ENCODE measurements at places on chromosomes 4 and X.

DNA sequence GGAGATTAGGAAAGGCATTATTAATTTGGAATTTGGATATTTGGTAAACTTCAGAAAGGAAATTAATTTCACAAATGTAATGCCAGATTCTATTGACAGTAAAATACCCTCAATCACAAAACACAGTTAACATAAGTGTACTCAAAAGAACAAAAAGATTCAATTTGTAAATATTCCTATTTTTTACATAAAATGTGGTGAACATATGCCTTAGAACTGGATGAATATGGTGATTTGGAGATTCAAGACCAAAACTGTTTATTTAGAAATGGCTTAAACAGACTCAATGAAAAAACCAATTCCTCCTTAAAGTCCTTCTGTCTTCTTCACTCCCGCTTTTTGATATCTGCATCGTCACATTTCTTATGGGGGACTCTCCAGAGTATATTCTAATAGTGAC, 417.6 kb upstream of the TENM3 start:
- DNase-seq, result no peak

DNA sequence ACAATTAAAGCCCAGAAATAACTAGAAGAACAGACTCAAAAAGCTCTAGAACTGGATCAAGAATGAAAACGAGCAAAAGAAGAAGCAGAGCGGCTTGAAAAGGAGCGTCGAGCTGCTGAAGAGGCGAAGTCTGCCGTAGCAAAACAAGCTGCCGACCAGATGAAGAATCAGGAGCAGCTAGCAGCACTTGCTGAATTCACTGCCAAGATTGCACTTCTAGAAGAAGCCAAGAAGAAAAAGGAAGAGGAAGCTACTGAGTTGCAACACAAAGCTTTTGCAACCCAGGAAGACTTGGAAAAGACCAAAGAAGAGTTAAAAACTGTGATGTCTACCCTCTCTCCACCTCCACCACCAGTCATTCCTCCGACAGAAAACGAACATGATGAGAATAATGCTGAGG, 56.1 kb upstream of the PPP4R3C start:
- DNase-seq, result no peak

DNA sequence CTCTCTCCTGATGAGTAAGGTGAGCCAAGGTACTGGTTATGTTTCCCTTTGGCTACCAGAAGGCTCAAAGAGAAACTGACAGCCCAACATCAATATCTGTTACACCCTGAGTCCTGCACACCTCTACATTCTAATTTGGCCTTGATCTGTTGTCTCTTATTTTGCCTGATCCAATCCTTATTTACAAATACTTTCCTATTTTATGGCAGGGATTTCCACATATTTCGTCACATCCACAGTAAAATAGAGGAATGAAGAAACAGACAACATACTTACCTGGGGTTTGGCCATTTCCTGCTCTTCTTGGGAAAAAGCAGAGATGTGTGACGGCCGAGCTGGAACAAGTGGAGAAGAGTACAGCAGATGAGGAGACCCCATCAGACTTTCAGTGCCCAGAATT, 1.5 kb downstream of the ZNF182 start:
- DNase-seq, result no peak

DNA sequence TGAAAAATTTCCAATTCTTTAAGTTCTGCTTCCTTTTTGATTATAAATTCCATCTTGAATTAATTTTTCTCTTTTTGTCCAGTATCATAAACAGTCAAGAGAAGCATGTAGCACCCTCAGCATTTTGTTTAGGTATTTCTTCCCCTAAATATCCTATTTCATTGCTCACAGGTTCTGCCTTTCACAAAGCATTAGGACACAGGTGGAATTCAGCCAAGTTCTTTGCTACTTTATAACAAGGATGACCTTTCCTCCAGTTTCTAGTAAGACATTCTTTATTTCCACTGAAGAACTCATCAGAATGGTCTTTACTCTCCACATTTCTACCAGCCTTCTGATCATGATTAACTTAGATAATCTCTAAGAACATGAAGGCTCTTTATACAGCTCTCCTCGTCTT, 7.4 kb downstream of the SLC9B1 start:
- no peak for DNase-seq

DNA sequence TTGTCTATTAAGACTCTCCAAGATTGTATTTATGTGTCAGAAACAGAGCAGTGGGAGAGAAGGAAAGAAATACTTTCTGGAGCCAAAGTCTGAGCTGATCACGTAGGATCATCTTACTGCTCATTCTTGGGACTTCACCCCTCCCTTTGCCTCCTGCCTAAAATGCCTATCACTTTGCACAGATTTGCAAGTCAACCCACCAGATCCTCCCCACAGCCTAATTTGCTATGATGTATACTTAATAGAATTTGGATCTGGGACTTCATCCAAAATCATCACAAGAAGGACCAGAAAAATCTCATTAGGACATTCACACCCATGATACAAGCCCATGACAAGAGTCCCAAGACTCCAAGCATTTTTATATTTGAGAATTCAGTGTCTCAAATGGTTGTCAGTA, 290.2 kb downstream of the FBXW7 start:
- no peak for DNase-seq

GRCh38 chrX:150690126-150690525, 3.1 kb upstream of the MTMR1 start:
- no peak for DNase-seq

GRCh38 chr4:59630235-59630634, 1569.9 kb upstream of the ADGRL3 start:
- no peak for DNase-seq

GRCh38 chrX:2445662-2446623, 54.8 kb downstream of the DHRSX start:
- no peak for DNase-seq

- DNase-seq, result no peak
These were observed 282.4 kb downstream of the ANK2 start for GRCh38 chr4:113331811-113332210.

GRCh38 chr4:108240366-108240765, 71.6 kb upstream of the LEF1 start:
- no peak for DNase-seq

DNA sequence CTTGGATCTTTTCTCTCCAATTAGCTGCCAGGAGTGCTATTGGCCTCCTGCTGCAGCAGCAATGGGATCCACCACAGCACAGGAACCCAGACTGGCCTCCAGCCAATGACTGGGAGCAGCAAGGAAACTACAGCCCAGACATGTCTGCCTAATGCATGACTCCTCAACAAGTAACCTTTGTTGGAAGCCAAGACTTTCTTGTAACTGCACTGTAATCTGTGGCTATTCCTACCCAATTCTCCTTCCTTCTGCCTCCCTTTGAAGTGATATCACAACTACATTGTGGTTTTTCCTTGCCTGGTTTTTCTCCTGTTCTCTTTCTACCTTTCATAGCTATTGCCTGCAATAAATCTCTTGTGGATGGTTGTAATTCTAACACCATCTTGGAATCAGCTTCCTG, 39.8 kb downstream of the SNCA start:
- no peak for DNase-seq

- no peak for DNase-seq
These were observed 2.9 kb downstream of the ATP6AP1 start for GRCh38 chrX:154431341-154431740.

- no peak for DNase-seq
These were observed 2.9 kb upstream of the CYBB start for GRCh38 chrX:37776987-37777325.

GRCh38 chr4:60759518-60760245, 440.4 kb upstream of the ADGRL3 start:
- no peak for DNase-seq

DNA sequence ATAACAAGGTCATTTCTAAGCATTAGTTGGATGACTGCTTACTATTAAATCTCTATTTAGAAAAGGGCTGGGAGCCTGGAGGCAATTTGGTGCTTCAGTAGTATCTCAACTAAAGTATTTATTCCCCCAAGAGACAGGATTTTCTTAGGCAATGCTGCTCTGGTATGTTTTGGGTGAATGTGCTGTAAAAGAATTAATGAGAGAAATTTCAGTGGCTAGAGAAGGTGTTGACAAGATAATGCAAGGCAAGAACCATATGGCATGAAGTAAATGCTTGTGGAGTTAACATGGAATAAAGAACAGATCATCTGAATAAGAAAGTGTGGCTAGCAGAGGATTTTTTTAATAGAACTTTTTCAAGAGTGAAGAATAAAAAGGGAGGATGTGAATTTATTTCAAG, 3.9 kb downstream of the CYP2U1 start:
- DNase-seq, result no peak

DNA sequence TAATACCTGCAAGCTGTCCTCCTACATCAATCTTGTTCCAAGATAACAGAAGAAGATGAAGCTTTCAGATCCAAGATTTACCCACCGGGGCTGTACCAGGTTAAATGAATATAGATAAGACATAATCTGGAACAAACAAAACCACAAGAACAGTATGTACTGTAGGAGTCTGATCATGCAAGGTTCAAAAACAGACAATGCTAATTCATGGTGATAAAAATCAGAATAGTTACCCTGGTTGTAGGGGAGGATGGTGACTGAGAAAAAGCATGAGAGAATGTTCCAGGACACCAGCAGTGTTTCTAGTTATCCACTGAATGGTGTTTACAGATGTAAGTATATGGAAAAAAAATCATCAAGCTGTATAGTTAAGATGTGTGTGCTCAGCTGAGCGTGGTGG, 211.6 kb upstream of the TBL1X start:
- DNase-seq, result no peak

DNA sequence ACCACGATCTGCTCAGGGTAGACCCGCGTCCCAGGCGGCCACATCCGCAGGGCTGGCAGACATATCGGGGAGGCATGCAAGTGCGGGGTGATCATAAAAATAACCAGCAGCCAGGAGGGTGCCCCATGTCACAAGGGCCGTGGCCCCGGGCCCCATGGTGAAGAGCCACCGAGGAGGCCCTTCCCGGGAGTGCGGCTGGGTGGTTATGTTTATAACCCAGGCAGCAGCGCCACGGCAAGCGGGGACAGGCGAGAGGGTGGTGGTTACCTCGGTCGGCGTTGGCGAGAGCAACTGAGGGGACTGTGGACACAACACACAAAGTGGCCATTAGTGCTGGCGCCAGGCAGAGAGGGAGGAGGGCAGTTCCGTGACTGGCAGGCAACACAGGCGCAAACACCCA, 92.7 kb upstream of the AFAP1 start:
- DNase-seq, result no peak

GRCh38 chr4:7715271-7716009, 224.2 kb downstream of the AFAP1 start:
- DNase-seq, result no peak

GRCh38 chr4:15714141-15714540, 11.3 kb downstream of the BST1 start:
- no peak for DNase-seq

- no peak for DNase-seq
These were observed 14.1 kb downstream of the S100G start for GRCh38 chrX:16664074-16664473.

Measured in C1 segment of cervical spinal cord (tissue), 14 donors.